ENCODE measurements at places on chromosomes 13 and 19. TPM values are rescaled to one million over a fixed set of nuclear protein-coding genes. Genes with fewer than 3 reads are reported as not detected.

- DNase-seq, result peak; percentile 96
These were observed 2.4 kb downstream of the LTBP4 start for GRCh38 chr19:40603389-40604170.

GRCh38 chr13:78593652-78594455 lies 9.5 kb downstream of the POU4F1 start:
- no peak for DNase-seq

FFAR2 gene
- total RNA-seq, result 2.2 TPM

CYP2F1 gene
- not detected for total RNA-seq

RUBCNL gene
- 1.1 TPM for total RNA-seq

Data from type B pancreatic cell (in vitro differentiated cells).